ENCODE measurements at places on chromosomes 2 and 18.

DNA sequence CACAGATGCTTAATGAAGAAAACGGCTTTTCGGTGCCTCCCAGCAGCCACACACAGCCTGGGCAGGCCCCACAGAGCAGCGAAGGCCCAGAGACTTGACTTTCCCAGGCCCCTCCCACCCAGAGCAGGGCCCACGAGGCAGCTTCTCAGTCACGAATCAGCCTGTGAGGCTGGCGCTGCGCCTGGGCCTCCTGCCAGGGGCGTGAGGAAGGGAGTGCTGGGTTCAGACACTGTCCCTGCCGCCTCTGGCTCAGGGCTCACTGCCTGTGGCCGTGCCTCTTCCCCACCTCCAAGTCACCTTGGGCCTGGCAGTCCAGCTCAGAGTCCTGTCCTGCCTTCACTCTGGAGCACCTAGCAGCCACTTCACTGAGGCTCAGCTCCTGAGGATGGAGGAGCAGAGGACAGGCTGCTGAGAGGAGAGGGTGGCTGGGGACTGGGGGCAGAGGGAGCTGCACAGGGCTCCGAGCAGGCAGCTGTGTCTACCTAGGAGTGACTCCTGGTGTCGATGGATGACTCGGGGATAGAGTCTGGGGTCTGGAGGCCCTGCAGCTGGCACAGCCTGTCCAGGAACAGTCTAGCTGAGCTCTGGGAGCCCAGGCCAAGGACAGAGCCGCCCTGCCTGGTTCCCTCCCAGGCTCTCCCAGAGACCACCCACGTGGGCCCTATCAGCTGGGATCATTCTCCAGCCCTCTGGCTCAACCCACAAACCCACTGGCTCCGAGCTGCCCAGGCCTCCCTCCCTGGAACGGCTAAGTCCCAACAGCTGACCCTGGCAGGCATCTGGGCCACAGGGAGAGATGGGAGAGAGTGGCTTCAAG is 36.4 kb upstream of the FOSL2 start:
- DNase-seq = no peak

- DNase-seq = no peak
Observed at GRCh38 chr2:14678761-14679160, 46.2 kb downstream of the LRATD1 start.

DNA sequence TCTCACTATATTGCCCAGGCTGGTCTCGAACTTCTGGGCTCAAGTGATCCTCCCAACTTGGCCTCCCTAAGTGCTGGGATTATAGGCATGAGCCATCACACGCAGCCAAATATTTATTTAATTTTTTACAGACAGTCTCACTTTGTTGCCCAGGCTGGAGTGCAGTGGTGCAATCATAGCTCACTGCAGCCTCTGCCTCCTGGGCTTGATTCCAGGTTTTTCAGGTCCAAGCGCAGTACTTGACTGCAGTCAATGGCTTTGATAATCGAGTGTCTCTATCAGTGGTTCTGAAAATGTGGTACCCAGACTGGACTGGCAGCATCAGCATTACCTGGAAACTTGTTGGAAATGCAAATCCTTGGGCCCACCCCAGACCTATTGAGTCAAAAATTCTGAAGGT is 63.1 kb downstream of the PLB1 start:
- DNase-seq = no peak

DNA sequence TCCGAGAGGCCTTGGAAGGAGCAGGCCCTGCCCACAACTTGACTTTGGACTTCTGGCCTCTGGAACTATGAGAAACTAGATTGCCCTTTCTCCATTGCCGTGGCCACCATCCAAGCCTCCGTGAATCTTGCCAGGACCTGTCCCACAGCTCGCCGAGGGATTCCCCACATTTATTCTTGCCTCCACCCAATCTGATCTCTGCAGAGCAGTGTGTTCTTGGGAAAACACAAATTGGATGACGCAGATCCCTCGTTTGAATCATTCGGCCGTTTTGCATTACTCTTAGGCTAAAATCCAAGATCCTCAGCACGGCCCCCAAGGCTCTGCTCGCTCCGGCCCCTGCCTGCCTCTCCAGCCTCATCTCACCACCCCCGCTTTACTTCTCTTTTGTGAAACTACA is 364.2 kb downstream of the ZNF516 start:
- DNase-seq = no peak

GRCh38 chr2:219466816-219467735 is 31.6 kb upstream of the GMPPA start:
- no peak for DNase-seq

DNA sequence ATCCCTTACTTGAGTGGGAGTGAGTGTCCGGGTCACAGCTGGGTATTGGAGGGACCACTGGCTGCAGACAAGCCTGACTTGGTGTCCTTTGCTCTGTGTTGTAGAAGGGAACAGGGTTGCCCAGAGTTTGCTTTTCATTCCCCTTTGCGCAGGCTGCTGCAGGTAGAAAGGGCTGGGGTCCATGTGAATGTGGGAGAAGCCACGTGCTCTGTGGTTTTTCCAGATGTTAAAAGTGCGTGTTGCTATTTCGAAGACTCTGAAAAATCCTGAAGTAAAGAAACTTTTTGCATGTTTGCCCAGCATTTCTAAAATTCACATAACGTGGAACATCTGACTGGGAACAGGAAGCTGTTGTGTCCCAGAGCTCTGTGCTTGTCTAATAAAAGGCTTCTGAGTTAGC is 28.8 kb downstream of the GLI2 start:
- DNase-seq = no peak

- DNase-seq = peak; percentile 71
Observed at GRCh38 chr2:73979686-73980085, 5.0 kb upstream of the TET3 start.

- DNase-seq = no peak
Observed at GRCh38 chr2:154331784-154332183, 366.7 kb upstream of the KCNJ3 start.

- DNase-seq = no peak
Observed at GRCh38 chr2:176585791-176586190, 316.5 kb downstream of the MTX2 start.

DNA sequence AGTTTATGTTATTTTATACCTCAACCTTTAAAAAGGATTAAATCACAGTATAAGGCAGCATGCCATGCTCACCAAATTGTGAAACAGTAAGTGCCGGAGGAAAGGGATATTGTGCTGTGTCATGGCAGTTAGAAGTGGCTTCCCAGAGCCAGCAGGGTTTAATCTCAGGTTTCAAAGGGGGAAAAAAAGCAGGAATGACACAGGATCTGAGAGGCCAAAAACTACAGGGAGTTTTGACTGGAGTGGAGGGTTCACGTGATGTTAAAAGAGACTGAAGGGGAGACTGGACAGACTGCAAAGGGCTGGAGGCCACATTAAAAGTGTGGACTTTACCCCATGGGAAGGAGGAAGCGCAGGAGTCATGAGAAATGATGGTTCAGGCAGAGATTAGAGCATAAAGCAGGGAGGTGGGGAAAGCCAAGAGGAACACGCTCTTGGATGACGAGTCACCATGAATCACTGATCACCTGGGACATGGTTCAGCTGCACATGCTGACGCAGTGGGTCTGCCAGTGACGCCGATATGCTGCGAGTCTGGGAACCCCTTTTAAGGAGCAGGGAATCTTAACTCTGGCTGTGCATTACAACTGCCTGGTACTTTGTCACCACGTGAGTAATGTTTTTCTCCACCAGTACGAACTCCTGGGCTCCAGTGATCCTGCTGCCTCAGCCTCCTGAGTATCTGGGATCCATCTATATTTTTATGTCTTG is 6.1 kb downstream of the CHMP1B start:
- peak; percentile 94 for DNase-seq

- DNase-seq = peak; percentile 61
Observed at GRCh38 chr18:21194871-21195771, 46.9 kb upstream of the GREB1L start.

GRCh38 chr2:223058952-223059716 is 7.1 kb downstream of the KCNE4 start:
- DNase-seq = no peak

DNA sequence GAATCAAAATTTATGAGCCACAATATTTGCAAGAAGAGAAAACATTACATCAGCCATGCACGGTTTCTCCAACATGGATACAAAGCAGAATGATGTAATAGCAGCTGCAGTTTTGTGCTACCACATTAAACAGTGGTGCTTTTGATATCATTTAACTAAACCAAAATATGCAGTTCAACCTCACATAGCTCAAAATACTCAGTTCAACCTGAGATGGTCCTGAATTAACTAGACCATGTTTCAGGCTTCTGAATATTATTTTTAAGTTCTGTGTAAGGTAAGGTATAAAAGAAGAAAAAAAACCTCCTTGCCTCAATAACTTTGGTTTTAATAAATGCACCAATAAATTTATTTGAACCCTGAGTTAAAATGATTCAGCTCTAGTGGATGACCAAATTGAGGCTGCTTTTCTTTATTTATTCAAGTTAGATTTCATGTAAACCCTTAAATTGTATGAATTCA is 18.8 kb upstream of the TSPYL6 start:
- DNase-seq = no peak

GRCh38 chr2:30847329-30847728 is 40.1 kb upstream of the CAPN13 start:
- DNase-seq = no peak

DNA sequence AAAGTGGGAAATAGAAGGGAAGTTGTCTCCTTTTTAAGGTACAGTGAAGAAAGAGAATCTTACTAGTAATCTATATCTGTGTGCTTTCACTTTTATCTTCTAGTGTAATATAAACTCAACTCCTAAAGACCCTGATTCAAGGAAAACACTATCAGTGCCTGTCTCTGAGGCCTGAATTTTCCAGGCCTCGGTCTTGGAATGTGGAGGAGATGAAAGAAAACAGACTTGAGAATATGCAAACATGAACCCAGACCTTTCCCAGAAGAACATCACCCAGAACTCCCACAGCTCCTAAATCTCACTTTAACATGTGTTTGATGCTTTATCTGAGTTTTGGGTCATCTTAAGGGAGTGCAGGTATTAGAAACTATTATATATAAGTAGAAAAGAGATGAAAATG is 51.8 kb downstream of the EPB41L5 start:
- DNase-seq = no peak

- DNase-seq = no peak
Observed at GRCh38 chr2:179862898-179863458, 1.6 kb upstream of the ZNF385B start.

DNA sequence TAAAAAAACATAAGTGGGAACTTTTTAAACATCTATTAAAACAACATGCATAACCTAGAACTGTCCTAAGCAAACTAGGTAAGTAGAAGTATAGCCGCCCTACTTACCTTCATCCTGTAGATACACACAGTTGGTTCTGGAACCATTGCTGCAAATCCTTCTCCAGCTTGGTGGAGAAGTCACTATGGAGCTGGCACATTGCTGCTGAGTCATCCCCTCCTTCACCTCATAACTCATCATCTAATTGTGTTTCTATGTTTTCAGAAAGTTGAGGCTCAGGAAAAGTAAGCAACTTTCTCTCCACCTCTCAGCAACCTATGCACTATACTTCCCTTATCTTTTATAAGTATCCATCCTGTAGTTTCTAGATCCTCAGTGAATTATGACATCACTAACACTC is 269.8 kb upstream of the MMADHC start:
- no peak for DNase-seq

- DNase-seq = no peak
Observed at GRCh38 chr2:176565641-176566323, 296.5 kb downstream of the MTX2 start.

GRCh38 chr2:173044686-173045085 is 31.0 kb upstream of the MAP3K20 start:
- no peak for DNase-seq

DNA sequence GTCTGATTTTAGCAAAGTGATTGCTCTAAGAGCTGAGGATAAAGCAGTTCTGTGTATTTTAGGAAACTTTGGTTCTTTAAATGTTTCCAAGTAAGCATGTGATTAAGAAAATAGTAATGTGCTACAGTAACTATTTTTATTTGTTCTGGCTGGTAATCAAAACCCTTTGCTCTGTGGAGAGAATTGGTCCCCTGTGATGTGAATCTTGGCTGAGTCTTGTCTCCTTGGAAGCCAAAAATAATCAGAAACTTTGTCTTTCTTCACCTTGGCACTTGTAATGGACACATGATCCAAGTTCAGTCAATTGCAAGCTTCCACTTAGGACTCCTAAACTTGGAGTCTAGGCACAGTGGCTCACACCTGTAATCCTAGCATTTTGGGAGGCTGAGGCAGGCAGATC is 422.7 kb upstream of the CDH20 start:
- DNase-seq = no peak

GRCh38 chr2:213279116-213279620 is 5.1 kb upstream of the SPAG16 start:
- DNase-seq = no peak

DNA sequence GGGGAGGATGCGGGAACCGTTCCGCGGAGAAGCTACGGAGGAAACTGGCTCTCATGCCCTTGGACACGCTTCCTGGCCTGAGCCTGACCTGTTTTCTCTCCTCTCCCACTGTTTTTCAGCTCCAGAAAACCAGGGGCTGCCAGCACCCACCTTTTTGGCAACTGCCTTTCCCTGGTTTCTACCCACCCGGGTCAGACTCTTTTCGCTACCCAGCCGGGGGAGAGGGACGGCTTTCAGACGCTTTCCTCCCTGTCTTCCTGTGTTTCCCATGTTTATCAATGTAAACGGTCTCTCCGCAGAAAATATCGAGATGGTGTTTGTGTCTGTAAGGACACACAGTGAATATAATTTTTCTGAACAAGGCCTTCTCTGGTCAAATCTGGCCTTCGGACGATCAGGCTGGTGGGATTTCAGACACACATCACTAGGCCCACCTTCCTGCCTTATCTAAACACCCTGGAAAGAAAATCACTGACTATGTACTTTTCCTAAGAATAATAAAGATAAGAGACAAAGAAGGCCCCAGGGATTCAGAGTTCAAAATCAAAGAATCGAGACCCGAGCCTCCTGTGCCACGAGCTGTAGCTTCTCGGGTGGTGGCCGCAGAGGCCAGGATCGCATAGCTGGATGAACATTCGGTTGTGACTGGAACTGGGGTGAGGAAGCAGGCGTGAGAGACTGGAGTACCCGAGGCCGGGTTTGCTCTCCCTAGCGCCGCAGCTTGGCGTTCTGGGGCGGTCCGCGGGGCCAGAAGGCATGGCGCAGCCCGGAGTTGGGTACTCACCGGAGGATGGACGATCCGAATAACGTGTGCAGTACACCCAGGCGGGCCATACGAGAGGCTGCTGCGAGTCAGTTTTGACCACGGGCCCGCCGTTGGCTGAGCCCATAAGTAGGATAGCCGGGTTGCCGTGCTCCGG is 1.7 kb downstream of the EN1 start:
- DNase-seq = no peak

GRCh38 chr2:241273210-241274020 is 42.1 kb downstream of the HDLBP start:
- DNase-seq = no peak

GRCh38 chr2:14843507-14844204 is 211.1 kb downstream of the LRATD1 start:
- no peak for DNase-seq

Data from inflammatory macrophage treated with lipopolysaccharide for 1 hour (primary cell).